A673 (cell line): ENCODE measurements at places on chromosomes 4 and X. TPM values are rescaled to one million over a fixed set of nuclear protein-coding genes. Genes with fewer than 3 reads are reported as not detected.
A peak's percentile ranks its signal among the peaks of the same experiment; 100 is the strongest.

DNA sequence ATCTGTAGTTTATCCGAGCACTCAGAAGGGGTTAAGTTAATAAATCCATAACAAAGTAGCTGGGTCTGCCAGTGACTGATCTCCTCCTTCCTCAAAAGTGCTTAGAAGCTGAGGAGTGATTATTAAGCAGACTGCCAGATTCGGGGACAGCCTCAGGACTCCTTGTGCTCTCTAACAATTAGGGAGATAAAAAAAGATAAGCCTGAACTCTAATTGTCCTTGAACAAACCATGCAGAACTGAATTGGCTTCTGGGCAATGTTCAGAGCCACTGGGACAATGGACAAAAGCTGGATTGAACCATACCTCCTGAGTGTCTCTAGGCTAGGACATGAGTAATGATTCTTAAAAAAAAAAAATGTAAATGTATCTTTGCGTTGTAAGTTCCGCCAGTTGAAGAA is 22.7 kb upstream of the GRPR start:
- no peak for DNase-seq

- DNase-seq: peak; percentile 65
Observed at GRCh38 chr4:98261405-98262291, 464 bp downstream of the RAP1GDS1 start.

- peak; percentile 83 for DNase-seq
Observed at GRCh38 chr4:37837446-37837845, 11.0 kb downstream of the PGM2 start.

DNA sequence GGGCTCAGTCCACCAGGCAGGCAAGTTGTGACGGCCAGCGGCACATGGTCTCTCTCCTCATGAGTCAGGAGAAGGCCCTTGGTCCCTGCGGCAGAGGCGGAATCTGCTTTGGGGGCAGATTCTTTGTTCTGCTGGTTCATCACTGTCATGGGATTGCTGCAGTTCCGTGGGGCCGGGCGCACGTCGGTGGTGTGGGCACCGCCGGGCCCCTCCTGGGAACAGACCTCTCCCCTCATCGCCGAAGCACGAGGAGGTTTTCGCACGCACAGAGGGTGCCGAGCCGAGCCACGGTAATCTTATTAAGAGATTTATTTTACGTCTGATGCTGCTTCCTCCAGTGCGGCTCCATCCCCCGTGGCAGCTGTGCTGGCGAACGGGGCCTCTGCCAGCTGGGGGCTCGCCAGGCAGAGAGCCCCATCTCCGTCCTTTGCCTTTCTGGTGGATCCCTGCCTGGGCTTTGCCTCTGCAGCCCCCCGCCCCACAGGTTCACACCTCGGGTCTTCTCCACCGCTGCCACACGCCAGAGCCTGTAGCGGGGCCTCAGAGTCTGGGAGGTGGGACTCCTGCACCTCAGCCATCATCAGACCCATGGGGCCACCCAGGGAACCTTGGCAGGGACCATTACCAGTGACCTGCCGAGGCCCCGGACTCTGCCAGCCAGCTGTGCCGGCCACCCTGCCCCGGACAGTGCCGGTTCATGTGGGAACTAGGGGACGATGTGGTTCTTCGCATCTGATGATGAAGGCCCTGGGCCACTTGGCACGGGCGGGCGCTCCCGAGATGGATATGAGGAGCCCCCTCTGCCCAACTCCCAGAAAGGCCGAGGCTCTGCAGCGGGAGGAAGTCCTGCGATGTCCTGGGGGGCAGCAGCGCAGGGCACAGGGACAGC is 86.7 kb upstream of the NKX1-1 start:
- peak; percentile 78 for DNase-seq

GRCh38 chr4:177448850-177449249 is 6.6 kb upstream of the AGA start:
- peak; percentile 76 for DNase-seq

- DNase-seq: peak; percentile 75
Observed at GRCh38 chrX:45851434-45851991, 650.8 kb upstream of the DIPK2B start.

TLR1 gene
- total RNA-seq: 0.15 and 0.37 TPM in 2 replicates

DNA sequence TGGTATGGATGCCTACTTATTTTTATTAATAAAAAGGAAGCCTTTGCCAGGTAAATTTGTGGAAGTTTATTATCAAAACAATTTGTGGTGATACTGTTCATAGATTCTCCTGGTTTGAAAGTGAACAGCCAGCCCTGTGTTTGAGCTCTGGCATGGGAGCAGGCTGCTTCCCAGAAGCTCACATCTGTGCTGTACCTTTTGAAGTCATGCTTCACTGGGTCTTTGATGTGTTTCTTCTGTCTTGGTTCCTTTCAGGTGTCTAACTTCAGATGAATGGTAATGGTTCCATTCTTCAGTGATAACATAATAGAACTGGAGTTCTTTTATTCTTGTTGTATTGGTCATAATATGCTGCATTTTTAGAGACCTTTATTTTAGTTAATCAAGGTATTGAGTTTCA is 85.5 kb downstream of the BMPR1B start:
- DNase-seq: no peak

TBC1D25 gene
- total RNA-seq: 10.8 and 15.0 TPM in 2 replicates

DNA sequence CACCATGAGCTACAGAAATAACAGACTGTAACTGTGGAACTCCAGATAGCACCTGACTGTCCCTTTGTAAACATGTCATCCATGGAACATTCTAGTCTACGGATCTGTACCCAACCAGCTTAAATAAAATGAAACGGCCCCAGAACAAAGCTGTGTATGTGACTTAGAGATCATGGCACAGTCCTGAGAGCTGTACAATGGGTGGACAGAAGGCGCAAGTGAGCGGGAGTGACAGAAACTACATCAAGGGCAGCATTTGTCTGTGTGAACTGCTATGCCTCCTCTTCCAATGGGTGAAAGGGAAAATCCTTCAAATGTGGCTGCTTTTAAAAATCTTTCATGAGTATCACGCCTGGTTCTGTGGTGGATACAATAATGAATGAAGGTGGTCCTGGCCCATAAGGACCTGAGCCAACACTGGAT is 72.5 kb downstream of the FAT1 start:
- peak; percentile 46 for DNase-seq
